Activated T-cell treated with anti-CD3 and anti-CD28 coated beads for 1 hour (primary cell): ENCODE measurements at places on chromosomes 4 and X.

- DNase-seq: no peak
Measured at GRCh38 chr4:70759627-70760026, 37.9 kb downstream of the RUFY3 start.

DNA sequence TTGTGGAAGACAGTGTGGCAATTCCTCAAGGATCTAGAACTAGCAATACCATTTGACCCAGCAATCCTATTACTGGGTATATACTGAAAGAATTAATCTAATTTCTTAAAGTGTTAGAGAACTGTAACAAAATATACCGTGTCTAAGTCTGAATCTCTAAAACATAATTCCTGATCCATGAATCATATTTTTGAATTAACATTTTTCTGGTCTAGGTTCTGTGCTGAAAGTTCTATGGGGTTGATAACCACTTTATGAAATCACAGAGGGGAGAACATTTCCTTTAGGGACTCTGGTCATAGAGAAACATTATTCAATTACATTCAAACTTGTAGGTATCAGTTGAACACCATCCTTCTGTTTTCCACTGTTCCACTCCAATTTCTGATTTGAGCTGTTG lies 91.9 kb upstream of the ETNPPL start:
- no peak for DNase-seq

DNA sequence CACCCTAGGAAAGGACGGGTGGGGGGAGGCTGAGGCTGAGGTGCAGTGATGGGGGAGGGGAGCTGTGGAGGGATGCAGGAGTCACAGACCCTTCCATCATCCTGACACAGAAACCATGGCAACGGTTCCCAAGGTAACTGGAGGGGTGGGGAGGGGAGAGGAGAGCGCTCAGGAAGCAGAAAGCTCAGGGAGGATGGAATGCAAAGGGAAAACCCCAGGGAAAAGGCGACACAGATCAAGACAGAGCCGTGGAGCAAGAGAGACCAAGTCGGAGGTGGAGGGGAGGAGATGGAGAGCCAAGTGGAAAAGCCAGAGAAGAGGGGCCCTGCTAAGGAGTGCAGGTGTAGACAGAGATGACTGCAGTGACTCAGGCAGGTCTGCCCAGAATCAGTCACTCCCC lies 14.5 kb downstream of the L1CAM start:
- no peak for DNase-seq

- peak; percentile 14 for DNase-seq
Measured at GRCh38 chr4:147590249-147590920, 26.8 kb upstream of the TMEM184C start.

- no peak for DNase-seq
Measured at GRCh38 chr4:31237233-31237632, 517.1 kb downstream of the PCDH7 start.

GRCh38 chr4:116016201-116016600 lies 902.8 kb upstream of the NDST4 start:
- no peak for DNase-seq

DNA sequence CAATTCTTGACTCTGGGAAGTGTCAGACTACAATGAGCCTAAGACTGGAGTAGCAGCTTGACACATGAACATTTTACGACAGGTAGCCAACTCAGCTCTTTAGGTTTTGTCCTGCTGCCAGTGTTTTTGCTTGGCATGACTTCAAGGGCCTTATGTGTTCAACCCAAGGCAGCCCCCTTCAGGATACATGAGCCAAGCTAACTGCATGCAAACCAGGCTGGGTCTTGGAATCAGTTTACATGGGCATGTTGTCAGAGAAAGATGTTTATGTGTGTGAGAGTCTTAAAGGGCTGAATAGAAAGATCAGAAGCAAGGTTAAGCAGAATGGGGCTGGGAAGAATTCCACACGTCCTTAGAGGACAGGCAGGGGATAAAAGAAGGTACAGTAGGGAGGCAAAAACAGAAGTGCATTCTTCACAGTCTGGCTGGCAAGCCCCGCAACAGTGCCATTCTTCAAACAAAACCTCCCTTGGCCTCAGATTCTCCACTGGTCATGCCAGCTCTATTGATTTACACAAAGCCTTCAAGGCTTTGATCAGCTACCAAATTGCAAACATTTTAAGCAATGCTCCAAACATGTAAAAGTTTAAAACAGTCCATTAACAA lies 97.3 kb downstream of the NKX6-1 start:
- DNase-seq: no peak

GRCh38 chrX:50168241-50168687 lies 32.5 kb downstream of the AKAP4 start:
- DNase-seq: no peak

DNA sequence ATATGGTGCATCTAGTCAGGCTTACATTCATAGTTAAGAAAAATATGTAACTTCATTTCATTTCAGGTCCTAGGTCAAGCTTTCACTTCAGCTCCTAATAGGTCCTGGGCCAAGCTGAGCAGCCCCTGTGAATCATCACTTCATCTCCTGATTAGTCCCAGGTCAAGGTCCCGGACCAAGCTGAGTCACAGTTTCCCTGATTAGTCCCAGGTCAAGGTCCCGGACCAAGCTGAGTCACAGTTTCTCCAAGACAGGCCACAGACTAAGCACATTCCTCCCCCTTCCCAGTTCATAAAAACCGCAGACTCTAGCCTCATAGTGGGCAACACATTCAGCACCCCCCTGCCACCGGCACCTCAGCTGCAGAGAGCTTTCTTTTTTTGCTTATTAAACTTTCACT lies 1331.8 kb downstream of the PCDH19 start:
- DNase-seq: no peak

GRCh38 chrX:119942831-119943184 lies 743 bp downstream of the NKAP start:
- no peak for DNase-seq

GRCh38 chr4:9970399-9971011 lies 50.8 kb downstream of the SLC2A9 start:
- no peak for DNase-seq

DNA sequence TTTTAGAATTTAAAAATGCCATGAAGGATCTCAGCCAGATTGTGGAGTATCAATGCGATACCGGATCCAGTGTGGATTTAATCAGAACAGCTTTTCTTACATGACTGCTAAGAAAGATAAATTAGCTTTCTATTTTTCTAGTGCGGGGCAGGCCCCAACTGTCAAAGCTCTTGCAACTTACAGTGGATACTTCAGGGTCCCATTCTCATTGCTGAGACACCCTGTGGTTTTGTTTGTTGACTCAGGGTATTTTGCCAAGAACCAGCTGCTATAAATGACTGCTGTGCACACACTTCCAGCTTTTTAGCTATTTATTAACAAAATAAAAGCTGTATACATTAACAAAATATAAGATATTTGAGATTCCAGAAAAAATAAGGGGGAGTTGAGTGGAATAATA lies 166.4 kb downstream of the DCLK2 start:
- no peak for DNase-seq

GRCh38 chr4:22391551-22391950 lies 124.3 kb downstream of the ADGRA3 start:
- DNase-seq: no peak

- no peak for DNase-seq
Measured at GRCh38 chrX:73766431-73766795, 203.4 kb downstream of the CHIC1 start.

- peak; percentile 4 for DNase-seq
Measured at GRCh38 chrX:19990151-19990555, 708 bp downstream of the BCLAF3 start.

DNA sequence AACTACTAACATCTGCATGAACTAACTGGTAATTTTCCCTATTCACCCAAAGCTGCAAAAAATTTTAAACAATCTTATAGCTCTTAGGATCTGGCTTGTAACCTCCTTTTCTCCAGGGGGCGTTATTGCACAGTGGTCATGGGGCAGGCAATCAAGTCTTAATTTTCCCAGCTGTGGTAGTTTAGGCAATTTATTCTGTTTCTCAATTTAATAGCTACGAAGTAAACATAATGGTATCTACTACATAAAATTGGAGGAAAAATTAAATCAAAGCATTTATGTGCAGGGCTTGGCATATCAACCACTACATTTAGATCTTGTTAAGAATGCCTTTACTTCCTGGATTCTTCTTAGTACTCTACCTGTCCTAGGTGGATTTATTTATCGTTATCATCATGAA lies 137.4 kb upstream of the GUCY1A1 start:
- no peak for DNase-seq

- no peak for DNase-seq
Measured at GRCh38 chr4:139656614-139657486, 8.8 kb upstream of the MGST2 start.

GRCh38 chr4:40199999-40200874 lies 3.4 kb downstream of the RHOH start:
- no peak for DNase-seq

DNA sequence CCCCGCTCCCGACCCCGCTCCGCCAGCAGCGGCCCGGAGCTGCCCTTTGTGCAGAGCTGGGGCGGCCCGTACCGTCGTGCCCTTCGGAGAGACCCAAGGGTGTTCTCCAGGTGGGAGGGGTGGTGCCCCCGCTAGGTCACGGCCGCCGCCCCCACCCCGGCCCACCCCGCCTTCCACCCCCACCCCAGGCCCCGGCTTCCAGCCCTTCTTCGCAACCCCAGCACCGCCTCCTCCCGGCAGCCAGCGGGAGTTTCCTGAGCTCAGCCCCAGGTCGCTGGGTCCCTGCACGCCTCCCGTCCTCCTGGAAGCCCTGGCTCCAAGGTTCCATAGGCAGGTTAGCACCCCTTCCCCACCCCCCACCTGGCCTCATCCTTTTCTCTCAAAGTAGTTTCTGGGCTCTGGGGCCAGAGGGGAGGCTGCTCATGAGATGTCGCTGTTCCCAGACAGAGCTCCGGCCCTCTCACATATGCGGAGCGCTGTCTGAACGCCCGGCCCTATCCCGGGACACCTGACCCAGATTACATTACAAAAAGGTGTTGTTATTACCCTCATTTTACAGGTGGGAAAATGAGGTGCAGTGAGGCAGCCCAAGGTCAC lies 25.2 kb upstream of the FGFR3 start:
- no peak for DNase-seq

GRCh38 chr4:125750828-125751466 lies 436.2 kb downstream of the FAT4 start:
- DNase-seq: no peak

DNA sequence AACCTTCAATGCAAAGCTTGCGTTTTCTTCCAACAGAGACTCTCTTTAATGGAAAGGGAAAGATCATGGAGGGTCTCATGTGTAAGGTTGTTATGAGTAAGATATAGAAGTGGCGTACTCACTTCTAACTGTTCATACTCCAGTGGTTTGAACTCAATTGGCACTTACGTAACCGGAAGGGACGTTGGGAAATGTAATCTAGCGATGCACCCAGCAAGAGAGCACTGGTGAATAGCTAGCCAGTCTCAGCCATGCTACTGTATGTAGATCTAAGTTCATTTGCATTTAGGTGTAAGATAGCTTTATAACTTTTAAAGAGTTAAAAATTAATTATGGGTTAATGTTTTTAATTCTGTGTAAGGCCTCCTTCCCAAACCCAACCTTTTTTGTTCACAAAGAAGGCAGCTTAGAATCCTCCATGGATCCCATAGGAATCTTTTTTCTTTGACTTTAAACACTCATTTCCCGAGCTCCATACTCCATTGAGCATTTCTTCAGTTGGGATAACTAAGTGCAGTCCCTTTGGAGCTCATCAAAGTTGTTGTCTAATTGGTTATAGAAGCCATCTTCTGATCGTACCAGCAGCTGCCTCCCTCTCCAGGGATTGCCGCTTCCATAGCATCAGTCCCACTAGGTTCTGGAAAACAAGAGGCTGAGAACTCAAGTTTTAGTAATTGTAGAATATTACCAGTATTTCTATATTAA lies 191.1 kb downstream of the RAPGEF2 start:
- DNase-seq: no peak

DNA sequence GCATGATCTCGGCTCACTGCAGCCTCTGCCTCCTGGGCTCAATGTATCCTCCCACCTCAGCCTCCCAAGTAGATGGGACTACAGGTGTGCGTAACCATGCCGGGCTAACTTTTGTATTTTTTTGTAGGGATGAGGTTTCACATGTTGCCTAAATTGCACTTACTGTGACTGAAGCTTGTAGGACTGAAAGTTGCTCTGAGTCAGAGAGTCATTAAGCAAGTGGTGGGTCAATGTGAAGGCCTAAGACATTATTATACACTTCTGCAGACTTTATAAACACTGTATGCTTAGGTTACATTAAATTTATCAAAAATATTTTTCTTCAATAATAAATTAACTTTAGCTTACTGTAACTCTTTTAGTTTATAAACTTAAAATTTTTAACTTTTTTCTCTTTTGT lies 170.2 kb downstream of the FAT4 start:
- DNase-seq: no peak

DNA sequence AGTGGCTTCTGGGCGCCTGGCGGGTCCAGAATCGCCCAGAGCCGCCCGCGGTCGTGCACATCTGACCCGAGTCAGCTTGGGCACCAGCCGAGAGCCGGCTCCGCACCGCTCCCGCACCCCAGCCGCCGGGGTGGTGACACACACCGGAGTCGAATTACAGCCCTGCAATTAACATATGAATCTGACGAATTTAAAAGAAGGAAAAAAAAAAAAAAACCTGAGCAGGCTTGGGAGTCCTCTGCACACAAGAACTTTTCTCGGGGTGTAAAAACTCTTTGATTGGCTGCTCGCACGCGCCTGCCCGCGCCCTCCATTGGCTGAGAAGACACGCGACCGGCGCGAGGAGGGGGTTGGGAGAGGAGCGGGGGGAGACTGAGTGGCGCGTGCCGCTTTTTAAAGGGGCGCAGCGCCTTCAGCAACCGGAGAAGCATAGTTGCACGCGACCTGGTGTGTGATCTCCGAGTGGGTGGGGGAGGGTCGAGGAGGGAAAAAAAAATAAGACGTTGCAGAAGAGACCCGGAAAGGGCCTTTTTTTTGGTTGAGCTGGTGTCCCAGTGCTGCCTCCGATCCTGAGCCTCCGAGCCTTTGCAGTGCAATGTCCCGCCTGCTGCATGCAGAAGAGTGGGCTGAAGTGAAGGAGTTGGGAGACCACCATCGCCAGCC lies at the start of gene ATOH1:
TSS of gene ATOH1 (plus strand) at position 422 of the 663 bp plus-strand sequence. CDS start at position 596, 174 bp downstream.
- DNase-seq: no peak

DNA sequence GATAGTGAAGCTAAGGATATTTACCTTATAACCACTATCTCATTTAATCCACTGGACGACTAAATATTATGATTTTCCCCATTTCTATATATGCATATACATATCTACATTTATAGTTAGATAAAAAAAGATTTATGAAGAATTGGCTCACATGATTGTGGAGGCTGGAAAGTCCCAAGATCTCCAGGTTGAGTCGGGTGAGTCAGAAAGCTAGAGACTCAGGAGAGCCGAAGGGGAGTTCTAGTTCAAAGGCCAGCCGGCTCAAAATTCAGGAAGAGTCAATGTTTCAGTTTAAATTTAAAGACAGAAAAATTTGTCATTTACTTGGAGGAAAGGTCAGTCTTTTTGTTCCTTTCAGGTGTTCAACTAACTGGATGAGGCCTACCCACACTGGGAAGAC lies 158.2 kb upstream of the CPEB2 start:
- DNase-seq: no peak

DNA sequence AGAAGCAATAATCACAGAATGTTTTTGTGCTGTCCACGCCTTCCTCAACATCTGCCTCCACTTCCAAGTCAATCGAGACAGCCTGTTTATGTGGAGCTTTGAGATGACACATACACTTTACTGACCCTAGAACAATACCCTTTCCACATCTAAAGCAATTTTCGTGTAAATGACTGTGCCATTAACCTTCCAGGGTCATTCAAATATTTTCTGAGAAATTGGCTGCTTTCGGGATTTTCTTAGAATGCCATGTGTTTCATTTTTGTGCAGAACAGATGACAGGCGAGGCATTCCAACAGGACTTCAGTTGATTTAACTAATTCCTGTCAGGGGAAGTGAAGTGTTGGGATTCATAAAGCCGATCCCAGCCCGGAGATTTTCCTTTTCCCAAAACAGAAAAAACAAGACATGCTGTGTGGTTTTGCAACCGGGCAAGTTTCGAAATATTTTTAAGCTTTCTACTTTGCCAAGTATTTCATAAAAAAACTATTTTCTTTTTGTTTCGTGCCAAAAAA lies 73.9 kb downstream of the SORBS2 start:
- DNase-seq: no peak
